ENCODE measurements at places on chromosomes 2 and 18.

DNA sequence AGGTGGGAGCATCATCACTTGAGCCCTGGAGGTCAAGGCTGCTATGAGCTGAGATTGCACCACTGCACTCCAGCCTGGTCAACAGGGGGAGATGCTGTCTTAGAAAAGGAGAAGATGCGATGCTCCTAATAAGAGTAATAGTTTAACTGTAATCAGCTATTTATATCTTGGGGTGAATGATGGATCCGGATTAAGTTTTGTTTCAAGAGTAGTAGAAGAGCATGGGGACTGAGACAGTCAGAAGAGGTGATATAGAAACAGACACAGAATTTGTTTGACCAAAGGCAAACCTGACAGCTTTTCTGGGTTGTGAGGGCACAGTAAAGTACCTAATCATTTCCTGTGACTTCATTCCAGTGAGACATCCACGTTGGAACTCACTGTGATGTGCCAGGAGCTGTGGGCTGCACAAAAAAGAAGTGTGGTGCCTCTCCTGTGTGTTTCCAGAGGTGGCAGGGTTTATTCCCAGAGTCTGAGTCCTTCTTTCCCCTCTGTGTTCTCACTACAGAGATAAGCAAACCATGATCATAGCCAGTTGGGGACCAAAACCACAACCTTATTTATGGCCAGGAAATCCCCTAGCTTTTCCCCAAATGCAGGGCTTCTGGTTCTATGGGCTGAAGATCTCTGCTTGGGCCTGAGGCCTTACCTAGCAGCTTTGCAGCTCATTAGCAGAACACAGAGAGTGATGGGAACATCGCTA, 113.7 kb downstream of the XRCC5 start:
- H3K27ac ChIP-seq, result no peak overlapping the region
- H3K4me1 ChIP-seq, result peaks cover under 1% of the 10 kb centered on the region
- no peaks in the 10 kb centered on the region for H3K27me3 ChIP-seq

- H3K27me3 ChIP-seq, result no peaks in the 10 kb centered on the region
- DNase-seq, result no peak
- H3K27ac ChIP-seq, result no peak overlapping the region
- H3K4me1 ChIP-seq, result no peaks in the 10 kb centered on the region
Measured at GRCh38 chr2:233519787-233520611, 46.6 kb downstream of the USP40 start.

- H3K27me3 ChIP-seq, result no peaks in the 10 kb centered on the region
- H3K27ac ChIP-seq, result no peak overlapping the region
- H3K4me1 ChIP-seq, result no peaks in the 10 kb centered on the region
- H3K4me3 ChIP-seq, result no peak overlapping the region
- no peaks in the 10 kb centered on the region for H3K36me3 ChIP-seq
Measured at GRCh38 chr2:8357738-8358518, 323.9 kb upstream of the ID2 start.

DNA sequence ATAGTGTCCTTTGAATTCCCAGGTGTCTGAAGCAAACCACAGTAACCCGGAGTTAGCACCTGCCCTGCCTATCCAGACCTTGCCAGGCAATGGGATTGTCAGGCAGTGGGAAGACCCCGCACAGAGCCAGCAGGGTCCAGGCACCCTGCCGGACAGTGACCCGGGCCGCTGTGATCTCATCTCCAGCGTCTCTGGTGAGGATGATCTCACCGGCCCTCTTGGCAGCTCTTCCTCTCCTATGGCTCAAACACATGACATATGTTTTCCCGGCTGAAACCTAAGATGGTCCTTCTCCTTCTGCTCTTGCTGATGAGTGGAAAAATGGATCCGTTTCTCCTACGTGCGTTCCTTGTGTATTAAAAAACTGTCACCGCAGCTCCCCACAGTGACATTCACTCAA, 75.1 kb downstream of the ACOXL start:
- no peak overlapping the region for H3K4me3 ChIP-seq
- no peak overlapping the region for H3K27ac ChIP-seq
- no peaks in the 10 kb centered on the region for H3K36me3 ChIP-seq
- no peak for DNase-seq
- no peaks in the 10 kb centered on the region for H3K27me3 ChIP-seq

GRCh38 chr2:16515696-16516095, 149.9 kb downstream of the CYRIA start:
- H3K27ac ChIP-seq, result no peak overlapping the region
- no peaks in the 10 kb centered on the region for H3K27me3 ChIP-seq
- no peak for DNase-seq
- no peak overlapping the region for H3K4me3 ChIP-seq

DNA sequence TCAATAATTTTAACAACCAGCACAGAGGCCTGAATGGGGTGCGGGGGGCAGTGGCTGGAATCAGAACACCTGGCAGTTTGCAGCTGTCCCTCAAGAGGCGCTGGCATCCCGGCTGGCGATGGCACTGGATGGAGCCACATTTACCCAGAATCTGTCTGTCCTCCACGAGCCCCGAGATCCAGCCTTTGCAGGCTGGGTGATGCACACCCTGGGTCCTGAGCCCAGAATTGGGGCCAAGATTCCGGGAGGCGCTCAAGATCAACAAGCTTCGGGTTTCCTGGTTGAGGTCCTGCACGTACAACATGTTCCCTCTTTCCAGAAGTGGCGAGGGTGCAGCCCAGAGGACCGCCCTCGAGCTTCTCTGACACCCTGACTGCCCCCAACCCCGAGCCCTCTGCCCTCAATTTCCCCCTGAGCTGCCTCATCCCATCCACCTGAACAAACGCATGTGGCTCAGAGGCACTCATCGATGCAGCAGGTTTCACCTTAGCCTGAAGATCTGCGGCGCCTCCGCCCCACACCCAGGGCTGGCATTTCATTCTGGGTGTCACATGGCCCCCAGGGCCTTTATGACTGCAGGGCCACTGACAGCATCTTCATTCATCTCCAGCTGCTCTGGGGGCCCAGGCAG, 97.5 kb downstream of the TFCP2L1 start:
- no peaks in the 10 kb centered on the region for H3K36me3 ChIP-seq
- no peak for DNase-seq
- no peaks in the 10 kb centered on the region for H3K4me1 ChIP-seq
- no peaks in the 10 kb centered on the region for H3K27me3 ChIP-seq
- no peak overlapping the region for H3K27ac ChIP-seq

GRCh38 chr2:10647441-10647840, 42.3 kb downstream of the NOL10 start:
- no peaks in the 10 kb centered on the region for H3K27me3 ChIP-seq
- no peak for DNase-seq
- H3K4me3 ChIP-seq, result no peak overlapping the region
- H3K27ac ChIP-seq, result no peak overlapping the region
- no peaks in the 10 kb centered on the region for H3K4me1 ChIP-seq

DNA sequence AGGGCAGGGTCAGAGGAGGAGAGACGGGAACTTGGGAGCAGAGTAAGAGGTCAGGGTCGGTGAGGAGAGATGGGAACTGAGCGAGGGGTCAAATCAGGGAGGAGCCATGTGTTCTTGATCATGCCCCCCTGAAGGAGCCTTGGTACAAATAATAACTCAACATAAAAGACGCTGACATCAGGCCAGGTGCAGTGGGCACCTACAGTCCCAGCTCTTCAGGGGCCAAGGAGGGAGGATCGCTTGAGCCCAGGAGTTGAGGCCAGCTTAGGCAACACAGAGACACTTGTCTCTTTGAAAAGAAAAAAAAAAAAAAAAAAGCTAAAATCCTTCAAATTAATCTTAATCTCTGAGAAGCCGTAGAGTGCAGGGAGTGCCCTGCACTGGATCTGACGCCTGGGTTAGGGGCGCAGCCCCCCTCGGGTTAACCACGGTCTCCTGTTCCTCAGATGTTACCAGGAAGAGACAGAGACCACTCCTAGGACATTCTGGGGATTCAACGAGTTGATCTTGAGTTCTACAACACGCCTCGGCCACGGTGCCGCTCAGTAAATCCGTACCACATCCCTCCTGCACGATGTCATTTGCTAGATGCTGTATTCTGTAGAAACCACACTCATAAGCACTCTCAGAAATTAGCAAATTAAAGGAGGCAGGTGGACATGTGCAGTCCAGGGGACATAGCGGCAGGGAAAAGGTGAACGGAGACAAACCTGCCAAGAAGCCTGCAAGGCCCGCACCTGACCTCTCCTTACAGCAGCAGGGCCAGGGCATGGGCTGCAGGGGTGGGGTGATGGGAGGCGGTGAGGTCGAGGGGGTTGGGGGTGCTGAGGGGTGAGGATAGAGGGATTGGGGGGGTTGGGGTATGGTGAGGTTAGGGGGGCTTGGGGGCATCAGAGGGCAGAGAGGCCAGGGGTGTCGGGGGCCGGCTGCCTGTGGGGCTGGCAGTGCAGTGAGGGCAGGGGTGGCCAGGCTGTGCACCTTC, 29.2 kb downstream of the SLC66A2 start:
- H3K36me3 ChIP-seq, result no peaks in the 10 kb centered on the region
- no peaks in the 10 kb centered on the region for H3K4me1 ChIP-seq
- no peak overlapping the region for H3K4me3 ChIP-seq

DNA sequence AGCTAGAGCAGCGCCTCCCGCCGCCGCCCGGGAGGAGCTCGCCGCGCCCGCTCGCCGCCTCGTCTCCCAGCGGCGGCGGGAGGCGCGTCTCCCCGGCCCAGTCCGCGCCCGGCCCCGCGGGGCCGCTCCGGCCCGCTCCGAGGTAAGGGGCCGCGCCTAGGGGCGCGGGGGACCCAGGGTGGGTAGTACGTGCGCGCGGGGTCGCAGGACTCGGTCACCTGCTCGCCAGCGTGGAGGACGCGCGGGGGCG, 259 bp downstream of the NPAS2 start:
- no peaks in the 10 kb centered on the region for H3K27me3 ChIP-seq
- H3K27ac ChIP-seq, result no peak overlapping the region
- DNase-seq, result no peak
- H3K4me3 ChIP-seq, result peak overlapping the region; percentile 89
- peaks cover 6% of the 10 kb centered on the region for H3K4me1 ChIP-seq
- no peaks in the 10 kb centered on the region for H3K36me3 ChIP-seq

GRCh38 chr2:3641181-3641580, 16.8 kb upstream of the ALLC start:
- DNase-seq, result peak; percentile 14
- H3K27ac ChIP-seq, result no peak overlapping the region
- no peaks in the 10 kb centered on the region for H3K4me1 ChIP-seq
- H3K4me3 ChIP-seq, result no peak overlapping the region
- H3K36me3 ChIP-seq, result no peaks in the 10 kb centered on the region
- H3K27me3 ChIP-seq, result no peaks in the 10 kb centered on the region

GRCh38 chr2:212037062-212037461, 501.5 kb downstream of the ERBB4 start:
- no peak for DNase-seq
- H3K4me1 ChIP-seq, result no peaks in the 10 kb centered on the region
- no peak overlapping the region for H3K27ac ChIP-seq
- no peaks in the 10 kb centered on the region for H3K36me3 ChIP-seq
- H3K4me3 ChIP-seq, result no peak overlapping the region

- H3K27me3 ChIP-seq, result no peaks in the 10 kb centered on the region
- H3K27ac ChIP-seq, result no peak overlapping the region
- no peaks in the 10 kb centered on the region for H3K4me1 ChIP-seq
- H3K36me3 ChIP-seq, result no peaks in the 10 kb centered on the region
Measured at GRCh38 chr18:44516450-44516849, 164.2 kb upstream of the SETBP1 start.

- no peak overlapping the region for H3K27ac ChIP-seq
- no peaks in the 10 kb centered on the region for H3K4me1 ChIP-seq
- H3K36me3 ChIP-seq, result no peaks in the 10 kb centered on the region
- H3K27me3 ChIP-seq, result no peaks in the 10 kb centered on the region
- H3K4me3 ChIP-seq, result no peak overlapping the region
- no peak for DNase-seq
Measured at GRCh38 chr2:21097331-21097730, 26.4 kb upstream of the TDRD15 start.

GRCh38 chr2:236167297-236168109, 683 bp downstream of the GBX2 start:
- peaks cover 99% of the 10 kb centered on the region for H3K27me3 ChIP-seq
- no peak for DNase-seq
- peaks cover 13% of the 10 kb centered on the region for H3K4me1 ChIP-seq
- peak overlapping the region; percentile 50 for H3K4me3 ChIP-seq

GRCh38 chr2:60492548-60492947, 60.9 kb downstream of the BCL11A start:
- H3K27ac ChIP-seq, result no peak overlapping the region
- H3K27me3 ChIP-seq, result no peaks in the 10 kb centered on the region
- H3K4me3 ChIP-seq, result no peak overlapping the region
- H3K36me3 ChIP-seq, result no peaks in the 10 kb centered on the region

DNA sequence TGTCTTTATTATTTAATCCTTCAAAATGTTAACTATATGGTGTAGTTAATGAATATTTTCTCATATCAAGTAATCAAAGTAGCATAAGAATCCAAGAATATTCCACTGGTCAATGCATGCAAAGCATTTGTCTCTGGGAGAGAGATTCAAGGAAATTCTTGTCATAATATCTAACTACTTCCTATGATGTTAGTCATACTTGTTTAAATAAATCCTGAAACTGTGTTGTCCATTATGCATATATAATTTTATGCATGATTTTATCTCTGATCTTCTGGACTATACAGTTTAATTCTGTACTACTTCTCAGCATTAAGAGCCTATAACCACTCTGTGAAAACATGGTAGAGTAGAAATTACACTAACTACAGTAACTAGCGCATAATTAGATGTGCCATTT, 388.3 kb downstream of the NR4A2 start:
- H3K4me3 ChIP-seq, result no peak overlapping the region
- H3K4me1 ChIP-seq, result no peaks in the 10 kb centered on the region
- no peaks in the 10 kb centered on the region for H3K36me3 ChIP-seq
- no peaks in the 10 kb centered on the region for H3K27me3 ChIP-seq

DNA sequence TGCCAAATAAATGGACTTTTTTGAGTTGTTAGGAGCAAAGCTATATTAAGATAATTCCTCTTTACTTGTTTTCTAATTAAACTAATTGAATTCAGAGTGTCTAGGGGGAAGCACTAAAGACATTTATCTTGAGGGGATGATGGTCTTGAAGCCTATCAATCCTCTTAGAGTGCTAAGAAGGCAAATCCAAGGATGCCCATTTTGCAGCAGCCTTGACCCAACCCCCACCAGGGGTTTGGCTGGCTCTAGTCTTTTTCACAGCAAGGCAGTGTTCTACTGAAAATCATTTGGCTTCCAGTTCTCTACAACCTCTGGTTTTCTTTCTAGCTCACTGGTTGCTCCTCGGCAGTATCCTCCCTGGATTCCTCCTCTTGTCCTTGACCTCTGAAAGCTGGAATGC, 6.5 kb upstream of the RAX start:
- H3K4me3 ChIP-seq, result no peak overlapping the region
- H3K27ac ChIP-seq, result no peak overlapping the region
- peaks cover 45% of the 10 kb centered on the region for H3K27me3 ChIP-seq
- no peaks in the 10 kb centered on the region for H3K36me3 ChIP-seq
- H3K4me1 ChIP-seq, result no peaks in the 10 kb centered on the region
- no peak for DNase-seq
